Activated B cell treated with CpG ODN at 0.5 μM for 24 hours (primary cell): ENCODE measurements at places on chromosomes 7 and 10. TPM values are rescaled to one million over a fixed set of nuclear protein-coding genes. Genes with fewer than 3 reads are reported as not detected.

GRCh38 chr7:115707258-115708012 is 323.1 kb downstream of the TFEC start:
- no peak for DNase-seq

Gene SPDYE11
- not detected in 2 replicates for total RNA-seq

DNA sequence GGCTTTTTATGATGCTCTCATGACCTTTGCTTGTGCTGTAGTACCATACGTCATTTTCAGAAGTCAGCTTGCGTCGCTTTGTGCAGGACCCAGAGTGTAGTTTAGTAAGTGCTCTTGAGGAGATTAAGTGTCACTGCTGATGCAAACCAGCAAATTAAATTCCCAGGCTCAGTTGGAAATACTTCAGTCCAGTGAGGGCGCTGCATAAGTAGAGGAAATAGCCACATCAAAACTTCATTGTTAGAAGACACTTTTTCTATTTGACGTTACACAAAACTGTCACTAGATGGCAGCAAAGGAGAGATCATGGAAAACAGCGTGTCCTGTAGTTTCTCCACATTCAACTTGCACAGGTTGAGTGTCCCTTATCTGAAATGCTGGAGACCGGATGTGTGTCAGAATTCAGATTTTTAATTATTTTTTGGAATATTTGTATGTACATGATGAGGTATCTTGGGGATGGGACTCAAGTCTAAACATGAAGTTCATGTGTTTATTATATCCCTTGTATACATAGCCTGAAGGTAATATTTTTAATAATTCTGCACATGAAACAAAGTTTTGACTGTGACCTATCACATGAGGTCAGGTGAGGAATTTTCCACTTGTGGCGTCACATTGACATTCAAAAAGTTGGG is 7.9 kb downstream of the ZNF22 start:
- no peak for DNase-seq

Gene ADIRF
- total RNA-seq, result 7.9 and 9.5 TPM in 2 replicates

GRCh38 chr10:33579996-33580395 is 245.5 kb upstream of the NRP1 start:
- no peak for DNase-seq

DNA sequence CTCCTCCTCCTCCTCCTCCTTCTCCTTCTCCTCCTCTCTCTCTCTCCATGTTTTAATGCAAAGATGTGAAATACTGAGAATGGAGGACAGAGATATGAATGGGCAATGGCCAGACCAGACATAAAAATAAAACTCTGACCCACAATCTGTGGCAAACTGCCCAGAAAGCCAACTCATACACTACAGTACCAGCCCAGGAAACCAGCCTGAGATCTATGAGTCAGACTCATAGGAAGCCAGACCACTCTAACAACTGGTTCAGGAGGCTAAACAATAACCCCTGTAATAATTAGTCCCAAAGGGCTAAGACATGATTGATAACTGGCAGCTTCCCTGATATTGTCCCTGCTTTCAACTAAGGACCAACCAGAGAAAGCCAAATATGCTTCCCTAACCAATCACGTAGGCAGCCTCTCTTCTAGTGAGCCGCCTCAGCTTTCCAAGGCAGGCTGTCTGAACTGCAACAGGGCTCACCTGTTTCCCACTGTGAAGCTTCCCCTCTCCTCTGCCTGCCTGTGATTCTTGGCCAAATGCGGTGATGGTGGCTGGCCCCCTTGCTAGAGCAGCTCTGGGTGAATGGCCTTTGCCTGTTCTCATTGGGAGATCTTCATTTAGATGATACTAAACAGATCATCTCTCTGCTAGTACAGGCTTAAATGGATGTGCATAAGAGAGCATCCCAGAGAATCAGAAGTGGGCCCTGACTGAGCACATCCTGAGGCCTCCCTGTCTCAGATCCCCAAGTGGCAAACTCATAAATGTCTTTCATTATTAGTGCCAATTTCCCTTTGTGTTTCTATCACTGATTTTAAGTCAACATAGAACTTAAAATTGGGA is 817.6 kb downstream of the TNS3 start:
- no peak for DNase-seq

DNA sequence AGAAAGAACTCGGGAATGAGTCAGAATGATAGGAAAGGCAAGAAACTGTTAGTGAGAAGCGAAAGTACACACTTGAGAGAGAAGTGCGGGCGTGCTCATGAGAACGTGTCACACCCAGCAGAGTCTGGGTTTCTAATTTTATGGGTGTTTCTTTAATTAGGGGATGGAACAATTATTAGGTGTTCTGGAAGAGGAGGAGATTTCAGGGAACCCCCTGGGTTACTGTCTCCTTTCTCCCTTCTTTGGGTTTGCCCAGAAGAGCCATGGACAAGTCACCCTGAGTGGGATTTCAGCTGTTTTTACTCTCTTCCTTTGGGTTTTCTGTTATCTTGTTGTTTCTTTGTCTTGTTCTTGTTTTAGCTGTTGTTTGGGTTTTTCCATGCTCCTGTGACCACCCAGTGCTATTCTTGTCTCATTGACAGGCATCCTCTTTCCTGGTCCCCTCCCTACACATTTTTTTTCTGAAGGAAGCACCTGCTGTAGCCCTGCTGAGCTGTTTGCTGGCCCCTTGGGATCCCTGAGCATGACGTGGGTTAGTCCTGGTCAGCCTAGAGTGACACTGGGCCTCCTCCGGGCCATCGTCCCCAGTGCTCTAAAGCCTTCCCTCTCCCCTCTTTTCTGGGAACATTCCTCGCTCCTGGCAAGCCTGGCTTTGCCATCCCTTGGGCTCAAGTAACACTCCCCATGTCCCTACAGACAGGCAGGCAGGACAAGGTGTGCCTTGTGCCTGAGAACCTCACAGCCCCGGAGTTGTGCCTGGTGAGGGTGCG is 3.5 kb downstream of the SH2D4B start:
- no peak for DNase-seq

DNA sequence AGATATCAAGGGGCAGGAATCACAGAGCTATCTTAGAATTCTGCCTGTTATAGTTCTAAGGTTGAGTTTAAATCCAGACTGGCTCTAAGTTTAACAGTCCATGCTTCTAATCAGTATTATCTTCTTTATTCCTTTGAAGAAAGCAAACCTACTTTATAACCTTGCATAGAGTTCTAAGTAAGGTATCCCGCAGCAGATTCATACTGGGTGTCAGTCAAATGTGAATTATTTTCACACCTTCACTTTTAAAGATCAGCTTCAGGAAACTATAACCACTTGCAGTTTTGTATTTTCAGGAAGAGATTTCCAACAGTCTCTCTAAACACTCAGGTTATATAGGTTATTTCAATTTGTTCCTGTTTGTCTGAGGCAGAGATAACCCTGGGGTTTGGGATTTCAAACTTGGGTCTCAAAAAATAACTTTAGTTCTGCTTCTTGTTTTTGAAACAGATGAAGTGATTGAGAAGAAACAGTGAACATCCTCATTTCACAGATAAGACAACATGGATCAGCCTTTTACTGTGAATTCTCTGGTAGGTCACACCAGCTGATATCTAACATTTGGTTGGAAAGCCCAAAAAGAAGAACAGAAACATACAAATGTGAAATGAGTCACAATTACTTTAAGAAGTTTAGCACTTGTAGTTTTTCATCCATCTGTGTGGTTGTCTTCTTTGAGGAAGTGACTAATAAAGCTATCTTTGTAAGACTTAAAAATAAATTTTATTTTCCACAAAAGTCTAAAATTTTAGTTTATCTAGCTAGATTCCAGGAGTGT is 21.4 kb downstream of the STAMBPL1 start:
- DNase-seq, result no peak

Gene NUTM2B
- total RNA-seq, result 0.80 and 1.2 TPM in 2 replicates

GRCh38 chr7:25646726-25647413 is 418.6 kb upstream of the NPVF start:
- no peak for DNase-seq

Gene ADRA2A
- total RNA-seq, result not detected in 2 replicates

Gene ZMIZ2
- 378 and 440 TPM in 2 replicates for total RNA-seq

GRCh38 chr10:27568196-27569175 is 64.4 kb downstream of the RAB18 start:
- DNase-seq, result no peak

DNA sequence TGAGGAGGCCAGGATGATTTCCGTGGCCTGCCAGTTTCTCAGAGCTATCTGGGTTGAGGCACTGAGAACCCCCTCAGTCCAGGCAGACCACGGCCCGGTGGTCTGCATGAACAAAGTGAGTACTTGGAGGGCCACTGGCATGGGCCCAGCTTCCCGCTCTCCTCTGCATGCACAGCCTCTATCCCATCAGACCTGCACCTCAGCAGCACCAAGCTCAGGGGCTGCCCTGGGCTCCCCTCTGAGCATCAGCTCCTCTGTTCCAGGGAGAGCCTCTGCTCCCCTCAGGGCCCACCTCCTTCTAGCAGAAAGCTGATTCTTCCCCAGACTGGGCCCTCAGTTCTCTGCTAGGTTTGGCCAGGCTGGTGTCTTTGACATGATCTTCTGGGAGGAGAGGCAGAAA is 469.9 kb downstream of the DNAJB6 start:
- DNase-seq, result no peak

Gene TMEM176B
- total RNA-seq, result 0.47 TPM in 1 of 2 replicates, not detected in the other
